Transverse colon (tissue), 4 donors: ENCODE measurements at places on chromosomes 12 and 14. TPM values are rescaled to one million over a fixed set of nuclear protein-coding genes. Genes with fewer than 3 reads are reported as not detected.

Gene EPYC
- not detected for total RNA-seq

Gene DYRK4
- 23.9 TPM for total RNA-seq

Gene SMCO2
- total RNA-seq, result not detected

DNA sequence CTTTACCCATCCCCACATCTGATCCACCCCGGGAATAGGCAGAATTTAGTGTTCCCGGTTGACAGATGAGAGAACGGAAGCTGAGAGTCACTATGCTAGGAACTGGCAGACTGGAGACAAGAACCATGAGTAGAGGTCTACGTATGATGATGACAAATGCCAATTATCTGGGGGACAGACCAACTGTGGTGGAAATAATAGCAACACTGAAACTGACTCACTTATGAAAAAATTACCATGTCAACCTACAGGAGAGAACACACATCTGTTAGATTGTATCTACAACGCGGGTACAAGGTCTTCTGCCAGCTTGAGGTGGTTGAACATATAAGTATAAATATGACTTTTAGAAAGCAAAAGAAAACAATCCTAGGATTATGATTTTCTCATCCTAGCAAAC, 15.4 kb upstream of the SELPLG start:
- no peak overlapping the region for H3K4me3 ChIP-seq
- no peaks in the 10 kb centered on the region for H3K4me1 ChIP-seq
- DNase-seq, result no peak

GRCh38 chr12:67748743-67749040, 100.1 kb downstream of the DYRK2 start:
- H3K27ac ChIP-seq, result peak overlapping the region; percentile 81
- no peak for DNase-seq
- no peaks in the 10 kb centered on the region for H3K36me3 ChIP-seq
- H3K4me3 ChIP-seq, result no peak overlapping the region

GRCh38 chr14:27927519-27927918, 839.1 kb upstream of the FOXG1 start:
- H3K36me3 ChIP-seq, result no peaks in the 10 kb centered on the region
- H3K4me3 ChIP-seq, result no peak overlapping the region
- no peaks in the 10 kb centered on the region for H3K27me3 ChIP-seq
- DNase-seq, result no peak

DNA sequence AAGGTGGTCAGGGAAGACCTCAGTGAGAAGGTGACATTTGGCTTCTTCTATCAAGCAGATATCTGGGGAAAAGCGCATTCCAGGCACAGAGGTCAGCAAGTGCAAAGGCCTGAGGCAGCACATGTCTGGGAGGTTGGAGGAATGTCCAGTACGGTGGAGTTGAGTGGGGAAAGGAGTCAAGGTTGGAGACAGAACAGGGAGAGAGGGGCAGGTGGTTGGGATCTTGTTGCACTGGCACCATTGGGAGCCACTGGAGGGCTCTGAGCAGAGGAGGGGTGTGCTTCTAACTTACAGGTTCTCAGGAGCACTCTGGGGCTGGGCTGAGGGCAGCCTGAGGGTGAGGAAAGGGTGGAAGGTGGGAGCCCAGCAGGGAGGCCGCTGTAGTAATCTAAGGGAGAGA, 52.1 kb downstream of the EID3 start:
- no peak overlapping the region for H3K4me3 ChIP-seq
- no peaks in the 10 kb centered on the region for H3K4me1 ChIP-seq
- H3K27me3 ChIP-seq, result no peaks in the 10 kb centered on the region

GRCh38 chr12:39402922-39403321, 40.0 kb downstream of the KIF21A start:
- DNase-seq, result no peak
- H3K27me3 ChIP-seq, result no peaks in the 10 kb centered on the region
- H3K36me3 ChIP-seq, result no peaks in the 10 kb centered on the region
- H3K27ac ChIP-seq, result no peak overlapping the region

DNA sequence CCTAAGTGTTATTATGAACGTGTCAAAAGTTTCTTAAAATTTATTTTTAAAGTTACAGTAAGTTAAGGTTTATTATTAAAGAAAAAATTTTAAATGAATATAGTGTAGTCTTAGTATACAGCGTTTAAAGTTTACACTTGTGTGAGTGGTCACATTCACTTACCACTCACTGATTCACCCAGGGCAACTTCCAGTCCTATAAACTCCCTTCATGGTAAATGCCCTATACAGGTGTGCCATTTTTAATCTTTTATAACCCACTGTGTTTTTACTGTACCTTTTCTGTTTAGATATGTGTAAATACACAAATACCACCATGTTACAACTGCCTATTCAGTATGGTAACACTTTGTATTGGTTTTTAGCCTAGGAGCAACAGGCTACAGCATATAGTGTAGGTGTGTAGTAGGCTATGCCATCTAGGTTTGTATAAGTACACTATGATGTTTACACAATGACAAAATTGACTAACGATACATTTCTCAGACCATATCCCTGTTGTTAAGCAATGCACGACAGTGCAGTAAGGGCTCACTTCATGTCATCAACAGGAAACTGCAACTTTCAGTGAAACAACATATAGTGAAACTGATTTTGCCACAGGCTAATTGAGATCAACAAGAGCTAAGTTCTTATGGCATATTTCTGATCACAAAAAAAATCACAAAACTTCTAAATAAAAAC, 112.0 kb upstream of the TMCC3 start:
- no peak for DNase-seq
- no peaks in the 10 kb centered on the region for H3K4me1 ChIP-seq
- no peaks in the 10 kb centered on the region for H3K36me3 ChIP-seq
- H3K27ac ChIP-seq, result peak overlapping the region; percentile 19
- H3K4me3 ChIP-seq, result no peak overlapping the region

DNA sequence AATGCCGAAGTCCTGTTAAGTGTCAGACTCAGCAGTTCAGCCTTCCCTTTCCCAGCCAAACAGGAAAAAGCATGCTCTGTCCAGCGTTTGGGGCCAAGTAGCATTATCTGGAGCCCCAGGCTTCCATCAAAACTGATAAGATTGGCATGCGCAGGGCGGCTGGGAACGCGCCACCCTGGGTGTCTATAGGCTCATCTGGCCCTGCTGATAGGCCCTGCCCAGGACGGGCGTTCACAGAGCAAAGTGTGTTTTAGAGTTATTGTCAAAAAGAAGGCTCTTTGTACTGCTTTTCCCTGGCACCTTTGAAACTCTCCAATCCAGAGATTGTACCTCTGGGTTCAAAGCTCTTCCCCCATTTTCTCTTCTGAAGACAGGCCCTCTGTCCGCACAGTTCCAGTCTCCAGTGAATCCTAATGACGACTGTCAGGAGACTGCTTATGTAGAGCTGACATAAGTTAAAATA, at the start of gene ART4:
TSS of gene ART4 (minus strand) at position 102 of the 463 bp plus-strand sequence. CDS start 413 bp downstream, outside the sequence.
- DNase-seq, result no peak
- H3K36me3 ChIP-seq, result no peaks in the 10 kb centered on the region
- peak within 1 kb of the TSS; percentile 51 for H3K27ac ChIP-seq

DNA sequence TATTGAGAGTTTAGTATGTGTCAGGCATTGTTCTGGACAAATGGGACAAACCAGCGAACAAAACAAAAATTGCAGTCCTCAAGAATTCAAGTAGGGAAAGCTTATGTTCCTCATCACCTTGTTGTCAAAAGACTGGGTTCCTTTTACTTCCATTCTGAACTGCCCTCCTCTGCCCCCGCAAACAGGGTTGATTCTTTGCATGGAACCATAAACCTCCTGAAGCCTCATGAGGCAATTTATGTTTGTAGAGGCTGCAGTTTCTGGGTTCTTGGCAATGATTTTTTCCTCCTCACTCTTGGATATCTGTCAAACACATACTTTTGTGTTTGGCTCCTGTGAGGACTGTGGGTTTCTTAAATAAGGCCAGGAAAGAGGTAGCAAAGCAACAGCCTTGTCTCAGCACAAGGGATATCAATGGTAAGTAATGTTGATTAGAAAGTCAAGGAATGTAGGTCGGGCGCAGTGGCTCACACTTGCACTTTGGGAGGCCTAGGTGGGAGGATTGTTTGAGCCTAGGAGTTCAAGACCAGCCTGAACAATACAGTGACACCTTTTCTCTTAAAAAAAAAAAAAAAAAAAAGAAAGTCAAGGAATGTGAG, 13.9 kb downstream of the COPZ1 start:
- DNase-seq, result no peak
- H3K36me3 ChIP-seq, result peaks cover 28% of the 10 kb centered on the region
- no peak overlapping the region for H3K4me3 ChIP-seq

DNA sequence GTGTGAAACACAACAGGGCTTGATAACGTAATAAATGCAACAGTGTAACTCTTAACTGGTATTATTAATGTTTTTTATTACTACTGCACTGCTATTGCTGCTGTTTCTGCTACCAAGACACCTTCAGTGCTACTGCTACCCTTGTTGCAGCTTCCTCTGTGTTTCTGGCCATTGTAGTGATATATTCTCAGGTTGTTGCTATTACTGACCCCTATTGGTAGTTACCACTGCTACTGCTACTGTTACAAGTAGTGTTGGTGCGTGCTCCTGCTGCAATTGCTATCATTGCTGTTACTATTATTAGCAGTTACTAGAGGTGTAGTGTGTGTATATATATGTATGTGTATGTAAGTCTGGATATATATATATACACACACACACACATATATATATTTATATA, 87.2 kb upstream of the PTPRB start:
- DNase-seq, result no peak
- peaks cover 7% of the 10 kb centered on the region for H3K4me1 ChIP-seq
- no peak overlapping the region for H3K27ac ChIP-seq
- no peaks in the 10 kb centered on the region for H3K36me3 ChIP-seq
- no peak overlapping the region for H3K4me3 ChIP-seq

- H3K4me1 ChIP-seq, result no peaks in the 10 kb centered on the region
- no peak overlapping the region for H3K4me3 ChIP-seq
- H3K27ac ChIP-seq, result no peak overlapping the region
- no peaks in the 10 kb centered on the region for H3K27me3 ChIP-seq
- DNase-seq, result no peak
These were observed 2.8 kb downstream of the TGM1 start for GRCh38 chr14:24260026-24260779.

DNA sequence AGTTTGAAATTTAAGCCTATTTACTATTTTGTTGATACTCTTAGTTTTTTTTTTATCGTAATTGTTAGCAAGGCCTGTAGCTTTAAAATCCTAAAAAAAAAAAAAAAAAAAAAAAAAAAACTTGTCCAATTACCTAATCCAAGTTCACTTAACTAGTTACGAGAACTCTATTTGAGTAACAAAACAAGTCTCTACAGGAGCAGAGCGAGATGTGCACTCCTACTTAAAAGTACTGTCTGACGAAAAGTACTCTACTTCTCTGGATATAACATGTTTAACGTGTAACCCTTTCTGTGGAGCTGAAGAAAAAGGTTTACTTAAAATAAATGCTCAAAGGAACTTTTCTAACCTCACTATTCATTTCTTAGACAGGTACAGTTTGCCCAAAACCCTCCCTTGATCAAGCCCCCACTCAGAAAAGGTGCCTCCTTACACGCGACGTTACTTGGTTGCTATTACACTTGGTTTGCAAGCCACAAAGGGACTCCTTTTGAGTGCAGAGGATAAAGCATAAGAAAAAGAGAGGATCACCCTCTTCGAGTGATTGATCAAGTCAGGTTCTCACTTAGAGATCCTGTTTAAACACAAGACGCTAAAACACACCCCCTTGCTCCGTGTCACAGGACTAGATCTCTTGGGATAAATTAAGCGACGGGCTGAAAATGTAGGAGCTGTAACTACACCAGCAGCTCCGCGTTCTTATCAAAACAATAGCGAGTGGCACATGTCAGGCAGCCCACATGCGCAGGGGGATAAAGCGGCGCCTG, 2.2 kb downstream of the BAZ1A start:
- peaks cover 15% of the 10 kb centered on the region for H3K4me1 ChIP-seq
- DNase-seq, result peak; percentile 16
- no peaks in the 10 kb centered on the region for H3K36me3 ChIP-seq
- H3K27ac ChIP-seq, result peak overlapping the region; percentile 99
- no peaks in the 10 kb centered on the region for H3K27me3 ChIP-seq

- no peak overlapping the region for H3K27ac ChIP-seq
- peaks cover 5% of the 10 kb centered on the region for H3K27me3 ChIP-seq
- H3K36me3 ChIP-seq, result no peaks in the 10 kb centered on the region
- H3K4me1 ChIP-seq, result peaks cover 7% of the 10 kb centered on the region
These were observed 186.9 kb downstream of the ALX1 start for GRCh38 chr12:85466890-85467289.

GRCh38 chr12:102462795-102463465, 17.4 kb downstream of the IGF1 start:
- no peak overlapping the region for H3K27ac ChIP-seq
- DNase-seq, result no peak
- no peaks in the 10 kb centered on the region for H3K36me3 ChIP-seq

GRCh38 chr12:132245521-132246101, 83.8 kb downstream of the GALNT9 start:
- no peak overlapping the region for H3K4me3 ChIP-seq
- no peaks in the 10 kb centered on the region for H3K27me3 ChIP-seq

DNA sequence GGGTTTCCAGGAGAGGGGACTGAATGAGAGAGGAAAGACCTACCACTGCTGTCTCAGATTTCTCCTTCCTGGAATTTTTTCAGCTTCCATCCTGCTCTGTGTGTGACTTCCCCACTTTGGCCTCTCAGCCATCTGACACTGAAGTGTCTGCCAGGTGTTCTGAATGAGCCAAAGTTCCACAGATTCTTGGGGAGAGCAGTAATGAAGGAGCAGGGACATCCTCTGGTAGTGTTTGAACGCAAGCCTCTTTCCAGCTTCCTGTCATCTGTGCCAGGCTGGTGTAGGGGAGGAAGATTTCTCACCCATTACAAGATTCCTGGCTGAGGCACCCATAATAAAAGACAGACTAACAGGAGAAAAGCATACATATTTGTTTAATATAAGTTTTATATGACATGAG, 141.7 kb upstream of the NRXN3 start:
- peaks cover 12% of the 10 kb centered on the region for H3K27me3 ChIP-seq
- no peaks in the 10 kb centered on the region for H3K4me1 ChIP-seq
- no peak overlapping the region for H3K27ac ChIP-seq
- no peak overlapping the region for H3K4me3 ChIP-seq
